ENCODE measurements at places on chromosomes 3 and 15.
A peak's percentile ranks its signal among the peaks of the same experiment; 100 is the strongest.

GRCh38 chr3:13497386-13497785 is 17.3 kb downstream of the HDAC11 start:
- DNase-seq: no peak

DNA sequence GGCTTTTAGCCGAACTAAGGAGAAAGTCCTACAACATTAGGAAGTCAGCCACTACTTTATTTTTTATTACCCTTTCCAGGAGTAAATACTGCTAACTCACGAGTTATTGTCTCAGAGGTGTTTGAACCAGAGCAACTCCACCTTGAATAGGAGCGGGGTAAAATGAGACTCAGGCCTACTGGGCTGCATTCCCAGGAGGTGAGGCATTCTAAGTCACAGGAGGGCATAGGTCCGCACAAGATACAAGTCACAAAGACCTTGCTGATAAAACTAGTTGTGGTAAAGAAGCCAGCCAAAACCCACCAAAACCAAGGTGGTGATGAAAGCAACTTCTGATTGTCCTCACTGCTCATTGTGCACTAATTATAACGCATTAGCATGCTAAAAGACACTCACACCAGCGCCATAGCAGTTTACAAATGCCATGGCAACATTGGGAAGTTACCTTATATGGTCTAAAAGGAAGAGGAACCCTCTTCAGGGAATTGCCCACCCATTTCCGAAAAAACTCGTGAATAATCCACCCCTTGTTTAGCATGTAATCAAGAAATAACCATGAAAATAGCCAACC is 555.9 kb downstream of the IGSF11 start:
- no peak for DNase-seq

- DNase-seq: no peak
Observed at GRCh38 chr15:51780636-51781035, 29.2 kb downstream of the TMOD2 start.

GRCh38 chr3:7204848-7205156 is 343.9 kb downstream of the GRM7 start:
- no peak for DNase-seq

GRCh38 chr15:45637552-45638033 is 2.8 kb downstream of the SQOR start:
- peak; percentile 76 for DNase-seq
